ENCODE measurements at places on chromosomes 2 and 18.

DNA sequence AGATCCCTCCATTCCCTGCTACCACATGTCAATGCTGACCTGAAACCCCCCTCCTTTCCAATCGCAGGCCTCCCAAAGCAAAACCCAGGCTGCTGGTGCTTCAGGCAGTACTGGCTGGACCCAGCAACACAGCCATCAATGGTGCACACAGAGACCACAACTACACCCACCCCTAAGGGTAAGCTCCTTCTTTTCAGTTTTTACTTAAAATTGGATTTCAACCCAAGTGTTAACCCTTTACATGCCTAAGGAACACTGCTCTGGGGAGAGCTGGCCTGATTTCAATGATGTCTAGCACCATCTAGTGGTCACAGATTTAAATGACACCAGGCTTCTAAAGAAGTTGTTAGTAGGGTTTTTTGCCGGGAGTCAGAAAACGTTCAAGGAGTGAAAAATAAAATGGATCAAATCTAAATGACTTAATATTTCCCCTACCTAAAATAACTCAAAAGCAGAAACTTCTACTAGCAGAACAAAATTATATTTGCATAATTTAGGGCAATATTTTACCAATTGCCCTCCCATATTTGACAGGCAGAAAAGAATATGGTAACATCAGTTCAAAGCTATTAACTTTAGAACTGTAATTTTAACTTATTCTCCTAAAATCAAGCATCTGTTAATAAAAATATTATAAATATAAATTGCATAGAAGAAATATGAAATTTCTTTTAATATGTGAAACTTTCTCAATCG is 24.6 kb downstream of the FECH start:
- DNase-seq: peak; percentile 17

DNA sequence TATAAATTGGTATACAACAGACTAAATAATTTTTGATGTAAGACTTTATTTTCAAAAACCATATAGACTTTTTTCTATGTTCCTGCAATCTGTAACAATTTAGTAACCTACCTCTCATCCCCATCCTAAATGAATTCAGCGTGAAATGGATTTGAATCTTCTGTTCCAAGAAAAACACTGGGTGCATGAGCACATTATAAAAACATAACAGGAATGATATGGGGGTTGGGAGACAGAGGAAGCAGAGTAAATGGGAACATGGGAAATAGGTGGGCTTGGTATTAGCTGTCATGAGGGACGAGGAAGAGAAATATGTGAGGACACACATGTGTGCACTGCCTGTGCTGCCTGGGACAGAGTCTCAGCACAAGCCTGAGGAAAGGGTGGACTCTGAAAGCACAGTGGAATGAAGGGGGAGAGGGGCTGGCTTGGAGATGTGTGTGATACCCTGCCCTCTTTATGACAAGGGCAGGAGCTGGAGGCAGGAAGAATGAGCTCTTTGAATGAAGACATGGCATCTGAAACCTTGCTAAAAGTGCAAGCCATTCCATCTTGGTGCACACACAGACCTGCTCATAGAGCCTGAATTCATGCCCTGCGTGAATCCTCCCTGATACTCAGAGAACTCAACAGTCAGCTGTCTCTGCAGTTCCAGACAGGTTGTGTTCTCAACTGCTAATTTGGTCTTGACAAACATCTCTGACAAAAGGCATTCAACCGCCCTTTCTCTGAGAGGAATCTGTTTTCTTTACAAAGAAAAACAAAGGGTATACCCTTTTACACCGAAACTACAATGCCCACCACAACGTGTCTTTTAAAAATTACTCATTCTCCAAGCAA is 66.6 kb downstream of the EPB41L3 start:
- DNase-seq: no peak

GRCh38 chr2:19747310-19748072 is 154.3 kb downstream of the TTC32 start:
- peak; percentile 11 for DNase-seq

GRCh38 chr2:229350117-229350805 is 79.2 kb upstream of the PID1 start:
- peak; percentile 19 for DNase-seq

DNA sequence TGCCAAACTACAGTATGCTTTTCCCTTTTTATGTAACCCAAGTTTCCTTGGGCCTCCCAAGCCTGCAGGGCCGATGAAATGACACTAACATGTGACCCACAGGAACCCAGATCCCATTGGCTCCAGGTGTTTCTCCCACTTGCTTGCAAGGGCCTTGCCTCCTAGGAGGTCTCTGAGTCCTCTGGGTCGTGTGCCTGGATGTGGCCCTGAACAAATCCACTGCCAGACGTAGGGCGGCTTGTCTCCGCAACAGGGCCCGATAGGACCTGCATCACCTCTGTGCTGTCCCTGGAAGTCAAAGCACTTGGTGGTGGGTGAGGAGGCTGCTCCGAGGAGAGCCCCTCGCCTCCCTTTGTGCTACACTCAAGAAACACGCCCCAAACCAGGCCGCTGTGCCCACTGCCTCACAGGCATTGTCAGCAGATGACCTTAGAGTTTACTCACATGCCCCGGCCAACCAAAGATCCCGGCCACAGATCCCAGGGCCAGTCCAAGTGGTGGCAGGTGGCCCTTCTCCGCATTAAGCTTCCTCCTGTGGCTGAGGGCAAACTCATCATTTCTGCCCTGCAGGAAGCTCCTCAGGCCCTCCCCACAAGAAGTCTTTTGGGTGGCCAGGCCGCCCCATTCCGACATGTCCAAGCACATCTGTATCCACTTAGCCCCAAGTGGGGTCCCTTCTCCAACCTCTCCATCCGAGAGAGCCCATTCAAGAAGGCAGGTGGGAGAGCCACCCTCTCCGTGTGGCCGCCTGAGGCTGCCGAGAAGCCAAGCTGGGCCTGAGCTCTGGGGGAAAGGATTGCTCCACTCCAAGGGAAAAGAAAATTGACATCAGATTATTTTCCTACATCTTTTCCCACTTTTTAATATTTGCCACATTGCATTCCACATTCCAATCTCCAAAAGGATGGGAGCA is 76.7 kb downstream of the GFPT1 start:
- DNase-seq: no peak

GRCh38 chr2:169480079-169480465 is 778 bp downstream of the BBS5 start:
- no peak for DNase-seq

GRCh38 chr18:34660572-34660971 is 49.5 kb upstream of the DTNA start:
- DNase-seq: no peak

GRCh38 chr2:53903011-53903410 is 43.2 kb upstream of the GPR75 start:
- no peak for DNase-seq

DNA sequence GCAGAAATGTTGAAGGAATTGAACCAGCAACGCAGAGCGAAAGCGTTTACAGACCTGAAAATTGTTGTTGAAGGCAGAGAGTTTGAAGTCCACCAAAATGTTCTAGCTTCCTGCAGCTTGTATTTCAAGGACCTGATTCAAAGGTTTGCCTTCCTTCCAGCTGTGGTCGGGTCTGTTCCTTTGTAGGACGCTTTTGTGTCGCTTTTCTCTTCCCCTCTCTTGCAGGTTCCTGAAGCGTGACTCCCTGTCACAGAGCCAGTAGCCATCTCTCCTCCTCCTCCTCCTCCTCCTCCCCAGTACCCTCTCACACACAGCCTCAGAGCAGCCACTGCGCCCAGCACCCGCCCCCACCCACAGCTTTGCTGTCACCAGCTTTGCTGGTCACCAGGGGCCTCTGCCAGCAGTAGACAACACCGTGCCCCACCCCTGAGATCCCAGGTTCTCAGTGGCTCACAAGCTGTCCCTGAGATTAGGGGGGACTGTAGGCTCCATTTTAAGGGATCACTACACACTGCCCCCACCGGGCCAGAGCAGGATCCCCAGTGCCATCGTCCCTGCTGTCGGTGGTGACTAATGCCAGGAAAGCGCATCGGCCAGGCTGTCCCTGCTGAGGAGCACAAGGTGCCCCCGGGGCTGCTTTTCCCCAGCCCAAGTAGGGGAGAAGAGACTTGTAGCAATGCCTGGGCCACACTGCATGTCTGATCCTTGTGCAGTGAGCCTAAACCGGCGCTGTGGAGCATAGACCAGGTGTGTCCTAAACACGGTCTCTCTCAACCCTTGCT is 242.3 kb downstream of the ATAD2B start:
- no peak for DNase-seq

GRCh38 chr18:79927607-79928562 is 23.6 kb downstream of the SLC66A2 start:
- no peak for DNase-seq

All from A172 (cell line).